ENCODE measurements at places on chromosomes 7 and 10.

DNA sequence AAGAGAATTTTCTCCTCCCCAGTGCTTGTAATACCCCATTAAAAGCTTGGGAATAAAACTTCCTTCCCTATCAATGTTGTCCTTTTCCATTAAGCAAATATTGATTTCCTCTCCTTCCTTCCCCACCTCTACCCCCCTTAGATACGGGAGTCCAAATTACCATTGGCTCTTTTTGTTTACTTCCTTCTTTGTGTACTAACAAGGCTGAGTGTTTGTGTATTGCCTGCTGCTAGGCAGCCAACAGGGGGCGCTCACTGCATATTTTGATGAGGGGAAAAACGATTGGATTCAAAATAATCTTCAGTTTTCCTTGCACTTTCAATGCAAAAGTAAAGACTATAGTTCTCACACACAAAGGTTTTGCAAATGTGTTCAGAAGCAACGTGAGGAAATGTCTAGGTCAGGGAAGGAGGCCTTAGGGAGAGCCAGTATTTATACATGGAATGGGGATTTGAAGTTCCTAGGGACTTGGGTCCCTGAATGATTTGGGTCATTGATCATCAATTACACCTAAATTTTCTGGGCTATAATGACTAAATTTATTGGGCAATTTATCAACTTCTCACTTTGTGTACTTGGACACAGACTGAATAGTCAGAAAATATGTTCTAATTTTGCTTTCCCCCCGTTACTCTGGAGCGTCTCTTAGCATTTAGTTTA is 23.6 kb upstream of the VPS41 start:
- peak; percentile 38 for DNase-seq

DNA sequence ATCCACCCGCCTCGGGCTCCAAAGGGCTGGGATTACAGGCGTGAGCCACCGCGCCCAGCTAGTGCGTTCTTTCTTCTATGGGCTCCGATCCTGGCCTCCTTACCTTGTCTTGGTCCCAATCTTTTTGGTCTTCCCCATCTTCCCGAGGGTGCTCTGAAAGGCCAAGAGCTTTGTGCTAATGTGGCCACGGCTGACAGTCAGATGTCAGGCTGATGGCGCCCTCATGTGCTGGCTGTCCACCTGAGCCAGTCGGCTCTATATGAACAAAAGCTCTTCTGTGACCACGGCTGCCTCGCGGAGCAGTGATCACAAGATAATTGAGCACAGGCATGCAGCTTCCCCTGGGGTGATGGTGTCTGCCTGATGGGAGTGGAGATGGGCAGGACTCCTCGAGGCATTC is 11.0 kb upstream of the AHCYL2 start:
- no peak for DNase-seq

GRCh38 chr7:156139112-156139511 is 326.8 kb upstream of the SHH start:
- DNase-seq, result no peak

GRCh38 chr10:12445701-12446334 is 96.5 kb downstream of the CAMK1D start:
- DNase-seq, result no peak

- no peak for DNase-seq
Observed at GRCh38 chr10:114603948-114604347, 54.1 kb downstream of the ABLIM1 start.

GRCh38 chr7:114656466-114656865 is 241.9 kb downstream of the FOXP2 start:
- no peak for DNase-seq

DNA sequence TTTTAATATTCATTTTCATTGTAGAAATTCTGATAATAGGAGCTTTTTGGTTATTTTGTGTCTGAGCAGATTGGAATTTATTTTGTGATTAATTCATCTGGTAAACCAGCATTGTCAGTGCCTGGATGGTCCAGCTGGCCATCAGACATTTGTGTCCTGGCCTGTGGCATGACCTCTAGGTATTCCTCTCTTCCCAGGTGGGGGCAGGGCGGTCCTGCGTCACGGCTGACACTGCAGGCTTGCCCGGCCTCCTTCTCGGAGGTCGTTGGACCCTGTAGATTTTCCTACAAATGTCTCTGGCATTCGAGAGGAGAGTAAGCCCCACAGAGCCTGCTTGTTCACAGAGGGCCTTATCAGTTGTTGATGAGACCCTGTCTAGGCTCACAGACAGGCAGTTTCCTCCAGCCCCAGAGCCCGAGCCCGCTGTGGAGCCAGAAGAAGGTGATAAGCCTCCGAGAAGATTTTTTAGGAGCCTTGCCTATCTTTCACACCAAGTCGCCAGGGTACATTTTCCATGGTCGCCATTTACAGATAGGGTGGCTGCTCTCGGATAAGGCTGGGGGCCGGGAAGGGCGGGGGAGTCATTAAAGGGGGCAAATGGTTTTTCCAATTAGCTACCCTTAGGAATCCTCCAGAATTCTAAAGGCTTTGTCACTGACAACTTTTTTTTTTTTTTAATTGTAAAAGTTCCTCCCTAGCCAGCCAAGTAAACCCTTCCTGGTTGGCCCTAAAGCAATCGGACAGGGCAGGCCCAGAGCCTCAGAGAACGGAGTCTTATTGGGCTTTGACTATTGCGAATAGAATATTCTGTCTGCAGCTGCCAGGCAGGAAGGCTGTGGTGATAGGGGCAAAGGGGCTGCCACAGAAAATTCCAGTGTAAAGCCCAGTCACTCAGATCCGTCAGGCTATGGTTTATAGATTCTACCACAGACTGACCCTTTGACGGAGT is 78.1 kb upstream of the TBX20 start:
- no peak for DNase-seq

DNA sequence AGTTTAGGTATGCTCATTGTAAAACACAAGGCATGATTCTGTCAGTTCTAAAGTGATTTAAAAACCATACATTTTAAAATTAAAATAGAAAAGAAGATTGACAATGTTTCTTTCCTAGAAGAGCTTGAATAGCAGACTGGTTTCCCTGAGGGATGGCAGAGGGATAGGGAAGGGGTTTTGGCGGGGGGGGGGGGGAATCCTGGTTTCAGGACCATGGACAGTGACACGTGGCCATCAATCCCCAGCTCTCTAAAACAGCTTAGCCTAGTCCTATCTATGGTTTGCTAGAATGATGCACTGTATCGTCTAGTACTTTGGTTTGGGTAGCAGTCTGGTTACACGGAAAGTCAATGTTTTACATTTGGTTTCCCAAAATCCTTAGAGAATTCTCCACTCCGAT is 88.7 kb downstream of the PHYHIPL start:
- DNase-seq, result no peak

DNA sequence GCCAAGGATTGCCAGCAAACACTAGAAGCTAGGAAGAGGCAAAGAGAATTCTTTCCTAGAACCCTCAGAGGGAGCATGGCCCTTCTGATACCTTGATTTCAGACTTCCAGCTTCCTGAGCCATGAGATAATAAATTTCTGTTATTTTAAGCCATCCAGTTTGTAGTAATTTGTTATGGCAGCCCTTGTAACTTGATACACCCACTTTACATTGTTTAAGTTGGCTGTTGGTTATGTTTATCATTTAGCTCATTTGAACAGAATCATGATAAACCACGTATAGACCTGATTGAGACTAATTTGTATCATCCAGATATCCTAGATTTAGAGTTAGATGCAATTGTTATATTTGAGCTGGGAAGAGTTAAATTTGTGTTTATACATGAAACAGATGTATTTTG is 9.4 kb upstream of the TES start:
- DNase-seq, result no peak

DNA sequence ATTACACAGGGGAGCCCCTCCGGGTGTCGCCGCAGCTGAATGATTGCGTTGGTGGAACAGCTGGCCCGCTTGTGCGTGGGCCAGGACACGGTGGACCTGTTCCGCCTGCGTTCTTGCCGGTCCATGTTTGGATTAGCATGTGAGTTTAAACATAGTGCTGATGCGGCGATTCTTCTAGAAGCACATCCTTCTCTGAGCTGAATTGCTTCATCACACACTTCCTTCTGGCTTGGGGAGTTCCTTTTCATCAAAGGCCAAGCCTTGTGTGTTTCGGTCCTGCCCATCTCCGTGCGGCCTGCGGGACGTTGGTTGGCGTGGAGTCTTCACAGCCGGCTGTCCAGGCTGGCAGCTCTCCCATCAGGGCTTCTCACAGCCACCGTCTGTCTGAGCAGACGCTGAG is 45.5 kb upstream of the SLC29A4 start:
- DNase-seq, result no peak

DNA sequence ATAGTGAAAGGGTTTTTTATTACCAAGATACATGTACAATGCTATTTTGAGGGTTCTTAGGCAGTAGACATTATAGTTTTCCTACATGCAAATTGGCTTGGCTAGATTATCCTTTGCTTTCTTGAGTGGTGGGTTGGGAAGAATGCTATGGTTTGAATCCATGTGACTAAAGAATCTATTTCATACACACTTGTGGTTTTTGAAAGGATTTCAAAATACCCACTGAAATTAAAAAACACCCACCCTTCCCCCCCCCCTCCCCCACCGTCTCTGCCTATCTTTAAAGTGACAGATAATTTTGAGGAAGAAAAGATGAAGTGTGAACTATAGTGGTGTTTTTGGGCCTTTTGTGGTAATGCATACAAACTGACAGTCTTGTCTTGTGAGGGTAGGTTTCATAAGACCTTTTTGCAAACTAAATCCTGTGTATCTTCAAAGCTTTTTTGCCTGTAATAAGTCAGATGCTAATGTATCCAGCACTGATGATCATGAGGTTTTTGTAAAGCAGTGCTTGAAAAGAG is 90.9 kb downstream of the TPST1 start:
- no peak for DNase-seq

DNA sequence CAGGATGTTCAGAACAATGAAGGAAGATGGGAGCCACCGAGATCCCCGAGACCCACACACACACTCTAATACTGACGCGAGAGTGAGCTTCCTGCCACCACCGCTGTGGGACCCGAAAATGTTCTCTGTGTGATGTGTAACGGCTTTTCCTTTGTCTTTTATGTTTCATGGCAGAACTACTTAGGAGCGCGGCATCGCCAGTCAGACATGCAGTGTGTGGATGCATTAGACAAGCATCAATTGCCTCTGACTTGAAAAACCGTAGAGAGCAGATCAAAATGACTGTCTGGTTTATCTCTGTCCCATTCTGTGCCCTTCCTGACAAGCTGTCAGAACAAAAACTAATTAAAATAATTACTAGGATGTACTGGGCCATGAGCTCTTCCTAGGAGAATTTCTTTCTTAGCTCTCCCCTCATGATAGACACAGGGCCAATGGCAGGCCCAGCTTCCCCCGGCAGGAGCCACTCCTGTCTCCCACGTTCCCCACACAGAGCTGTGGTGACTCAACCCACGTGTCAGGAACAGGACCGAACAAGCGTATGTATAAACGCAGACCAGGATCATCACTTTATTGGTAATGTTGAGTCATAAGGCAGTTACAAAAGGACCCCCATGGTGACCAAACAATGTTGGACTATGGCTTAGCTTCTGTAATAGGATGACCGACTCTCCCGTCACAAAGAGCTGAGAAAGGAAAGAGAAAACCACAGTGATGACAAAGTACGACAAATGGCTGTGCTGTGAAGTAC is 705.0 kb downstream of the PARD3 start:
- no peak for DNase-seq

- DNase-seq, result no peak
Observed at GRCh38 chr7:14339861-14340260, 350.4 kb upstream of the ETV1 start.

GRCh38 chr7:127253281-127254162 is 781 bp upstream of the GRM8 start:
- DNase-seq, result peak; percentile 55

DNA sequence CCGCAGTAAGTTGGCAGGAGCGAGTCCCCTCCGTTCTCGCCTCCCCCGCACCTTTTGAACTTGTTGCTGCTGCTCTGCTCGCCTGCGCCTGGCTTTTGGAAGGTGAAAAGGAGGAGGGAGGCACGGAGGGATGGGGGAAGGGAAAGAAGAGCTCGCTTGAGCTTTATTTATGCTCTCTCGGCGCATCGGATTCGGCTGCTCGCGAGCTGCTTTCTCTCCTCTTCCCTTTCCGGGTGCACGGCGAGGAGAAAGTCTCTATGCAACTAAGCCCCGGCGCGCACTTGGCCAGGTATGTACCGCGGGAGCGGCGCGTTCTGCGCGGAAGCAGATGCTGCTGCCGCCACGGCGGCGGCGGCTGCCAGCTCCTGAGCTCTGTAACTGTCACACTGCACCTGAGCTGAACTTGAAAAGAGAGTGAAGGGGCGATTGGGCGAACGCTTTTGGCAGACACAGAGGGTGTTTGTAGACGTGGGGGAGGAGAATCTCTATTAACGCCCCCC is 551 bp downstream of the KCND2 start:
- no peak for DNase-seq

DNA sequence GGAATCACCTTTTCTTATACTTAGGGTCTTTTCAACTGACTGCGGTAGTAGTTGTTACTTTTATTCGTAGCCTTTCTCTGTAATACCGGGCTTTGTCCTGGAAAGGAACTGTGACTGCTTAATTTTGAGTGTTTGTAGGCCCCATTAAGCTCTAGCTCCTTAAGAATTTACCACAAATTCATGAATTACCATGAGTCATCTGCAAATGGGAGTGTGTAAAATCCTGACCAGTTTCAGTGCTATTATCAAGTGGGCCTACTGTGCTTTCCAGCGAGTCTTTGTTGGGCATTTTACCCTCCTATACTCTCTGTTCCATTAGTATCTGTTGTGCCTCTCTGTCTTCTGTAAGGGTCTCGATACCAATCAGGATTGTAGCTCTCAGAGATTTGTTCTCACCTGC is 49.7 kb downstream of the ZMYND11 start:
- no peak for DNase-seq

DNA sequence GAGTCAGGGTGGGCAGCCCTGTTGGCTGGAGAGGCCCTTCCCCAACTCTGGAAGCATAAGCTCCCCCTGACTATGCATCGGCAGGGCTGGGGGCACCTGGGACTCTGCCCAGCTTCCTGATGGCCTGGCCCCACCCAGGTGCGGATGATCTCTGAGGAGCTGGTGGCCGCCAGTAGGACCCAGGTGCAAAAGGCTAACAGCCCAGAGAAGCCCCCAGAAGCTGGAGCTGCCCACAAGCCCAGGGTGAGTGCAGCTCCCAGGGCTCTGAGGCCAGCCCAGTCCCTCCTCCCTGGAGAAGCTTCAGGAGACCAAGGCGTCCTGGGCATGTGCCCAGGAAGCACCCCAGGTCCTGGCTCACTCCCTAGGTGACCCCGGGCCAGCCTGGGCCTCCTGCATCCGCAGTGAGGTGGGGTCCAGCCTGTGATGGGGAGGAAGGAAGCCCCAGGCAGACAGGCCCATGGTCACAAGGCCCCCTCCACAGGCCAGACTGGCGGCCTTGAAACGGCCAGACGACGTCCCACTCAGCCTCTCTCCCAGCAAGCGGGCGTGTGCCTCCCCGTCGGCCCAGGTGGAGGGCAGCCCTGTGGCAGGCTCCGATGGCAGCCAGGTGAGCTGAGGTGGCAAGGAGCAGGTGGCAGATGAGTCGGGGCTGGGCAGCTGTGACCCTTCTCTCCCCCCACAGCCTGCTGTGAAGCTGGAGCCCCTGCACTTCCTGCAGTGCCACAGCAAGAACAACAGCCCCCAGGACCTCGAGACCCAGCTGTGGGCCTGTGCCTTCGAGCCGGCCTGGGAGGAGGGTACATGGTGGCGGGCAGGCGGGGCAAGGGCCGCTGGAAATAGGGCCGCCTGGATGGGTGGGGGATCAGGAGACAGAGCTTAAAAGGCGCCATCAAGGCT is 3.0 kb downstream of the LRWD1 start:
- no peak for DNase-seq
